ENCODE measurements at places on chromosomes 13 and 19.

DNA sequence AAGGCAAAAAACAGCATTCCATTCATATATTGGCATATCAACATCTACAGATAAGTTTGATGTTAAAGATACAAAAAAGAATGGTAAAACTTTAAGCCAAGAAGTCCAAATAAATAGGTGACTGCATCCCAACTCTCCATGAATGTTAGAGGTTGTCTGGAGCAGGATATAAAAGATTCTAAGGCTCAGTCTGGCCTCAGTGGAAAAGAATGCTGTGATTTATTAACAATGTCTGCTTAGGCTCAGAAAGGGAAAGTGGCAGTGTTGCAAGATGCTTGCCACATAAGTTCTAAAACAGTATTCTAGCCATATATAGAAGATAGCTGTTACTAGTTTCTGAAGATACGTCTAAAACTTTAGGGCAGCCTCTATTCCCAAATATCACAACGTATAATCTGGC lies 179.8 kb upstream of the NBEA start:
- DNase-seq: no peak

DNA sequence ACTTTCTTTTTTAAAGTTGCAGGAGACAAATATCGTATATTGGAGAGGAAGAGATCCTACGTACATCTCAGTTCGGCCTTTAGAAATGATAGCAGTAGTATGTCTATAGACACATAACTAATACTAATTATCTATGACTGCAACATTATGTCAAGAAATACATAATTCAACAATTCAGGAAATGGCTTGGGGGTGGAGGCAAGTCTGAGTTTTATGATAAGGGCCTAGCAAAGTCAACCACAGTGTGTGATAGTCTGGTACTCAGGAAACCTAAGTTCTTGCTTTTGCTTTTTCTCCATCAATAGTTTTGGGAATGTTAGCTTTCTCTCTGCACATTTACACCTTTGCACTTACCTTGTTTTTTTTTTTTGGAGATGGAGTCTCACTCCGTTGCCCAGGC lies 27.5 kb upstream of the OBI1 start:
- DNase-seq: no peak

DNA sequence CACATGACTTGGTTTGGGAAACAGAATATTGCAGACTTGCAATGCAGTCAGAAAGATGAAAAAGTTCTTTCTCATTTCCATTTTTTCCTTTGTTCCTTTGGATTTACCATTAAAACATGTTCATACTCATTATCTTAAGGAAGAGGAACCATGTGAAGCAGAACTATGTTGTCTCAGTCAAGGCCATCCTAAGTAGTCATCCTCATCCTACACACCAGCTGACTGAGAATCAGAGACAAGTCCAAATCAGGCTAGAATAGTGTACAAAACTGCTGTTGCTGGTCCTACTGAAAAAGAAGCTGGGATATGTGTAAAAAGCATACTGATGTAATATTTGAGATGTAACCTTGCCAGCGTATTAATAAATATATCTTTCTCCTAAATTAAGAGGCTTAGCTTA lies 433.4 kb downstream of the SLITRK5 start:
- no peak for DNase-seq

- no peak for DNase-seq
Observed at GRCh38 chr13:75660694-75661093, 24.6 kb downstream of the LMO7 start.

GRCh38 chr13:27632648-27633047 lies 11.0 kb downstream of the POLR1D start:
- no peak for DNase-seq

Data from right forelimb (tissue), 1 donor.